ENCODE measurements at places on chromosomes 12 and 14.

DNA sequence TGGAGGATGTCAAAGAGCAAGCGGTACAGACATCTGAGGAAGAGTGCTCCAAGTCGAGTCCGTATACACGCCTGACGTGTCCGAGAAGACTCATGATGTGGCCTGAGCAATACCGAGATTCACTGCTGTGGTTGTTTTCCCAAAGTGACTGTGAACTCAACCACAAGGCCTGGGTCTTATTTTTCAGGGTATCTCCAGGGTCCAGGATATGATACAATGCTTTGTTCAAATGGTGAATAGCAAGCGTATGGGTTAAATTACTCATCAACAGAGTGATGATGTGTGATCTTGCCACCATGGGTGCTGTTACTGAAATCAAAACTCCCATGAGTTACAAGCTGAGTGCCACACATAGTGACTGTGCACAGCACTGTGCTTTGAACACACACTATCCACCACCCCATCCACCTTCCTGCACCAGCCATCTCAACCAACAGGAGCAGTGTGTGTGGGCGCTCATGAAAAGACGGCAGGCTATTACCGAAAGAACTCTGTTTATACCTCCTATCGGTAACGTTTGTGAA is 109.6 kb downstream of the BCAT1 start:
- DNase-seq = peak; percentile 82

DNA sequence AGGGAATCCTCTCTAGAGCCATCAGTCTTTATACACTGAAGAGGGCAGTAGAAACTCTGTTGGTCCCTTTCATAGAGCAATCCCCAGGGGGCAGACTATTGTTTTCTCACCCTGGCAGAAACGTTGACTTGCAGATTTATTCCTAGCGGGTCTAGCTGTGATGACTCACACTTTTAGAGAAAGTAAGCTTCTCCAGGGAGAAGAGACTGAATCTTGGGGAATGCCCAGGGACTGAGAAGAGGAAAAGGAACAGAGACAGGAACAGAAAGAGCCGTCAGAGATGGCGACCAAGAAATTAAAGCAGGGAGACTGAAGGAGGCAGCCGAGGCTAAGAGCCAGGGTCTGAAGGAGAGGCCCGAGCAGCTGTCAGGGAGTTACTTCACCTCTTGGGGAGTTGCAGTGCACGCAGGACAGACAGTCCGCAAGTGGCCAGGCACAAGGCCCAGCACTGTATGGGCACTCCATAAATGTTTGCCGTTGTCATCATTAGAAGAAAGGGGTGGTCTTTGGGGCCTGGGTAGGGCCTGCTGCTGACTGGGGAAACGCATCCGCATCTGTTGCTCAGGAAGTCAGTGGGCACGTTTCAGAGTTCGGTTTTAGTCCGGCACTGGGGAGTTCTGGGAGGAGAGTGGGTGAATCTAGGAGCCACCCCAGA is 13.0 kb downstream of the PLEKHG6 start:
- DNase-seq = peak; percentile 48

GRCh38 chr12:55724226-55724939 is 4.2 kb downstream of the RDH5 start:
- peak; percentile 76 for DNase-seq

DNA sequence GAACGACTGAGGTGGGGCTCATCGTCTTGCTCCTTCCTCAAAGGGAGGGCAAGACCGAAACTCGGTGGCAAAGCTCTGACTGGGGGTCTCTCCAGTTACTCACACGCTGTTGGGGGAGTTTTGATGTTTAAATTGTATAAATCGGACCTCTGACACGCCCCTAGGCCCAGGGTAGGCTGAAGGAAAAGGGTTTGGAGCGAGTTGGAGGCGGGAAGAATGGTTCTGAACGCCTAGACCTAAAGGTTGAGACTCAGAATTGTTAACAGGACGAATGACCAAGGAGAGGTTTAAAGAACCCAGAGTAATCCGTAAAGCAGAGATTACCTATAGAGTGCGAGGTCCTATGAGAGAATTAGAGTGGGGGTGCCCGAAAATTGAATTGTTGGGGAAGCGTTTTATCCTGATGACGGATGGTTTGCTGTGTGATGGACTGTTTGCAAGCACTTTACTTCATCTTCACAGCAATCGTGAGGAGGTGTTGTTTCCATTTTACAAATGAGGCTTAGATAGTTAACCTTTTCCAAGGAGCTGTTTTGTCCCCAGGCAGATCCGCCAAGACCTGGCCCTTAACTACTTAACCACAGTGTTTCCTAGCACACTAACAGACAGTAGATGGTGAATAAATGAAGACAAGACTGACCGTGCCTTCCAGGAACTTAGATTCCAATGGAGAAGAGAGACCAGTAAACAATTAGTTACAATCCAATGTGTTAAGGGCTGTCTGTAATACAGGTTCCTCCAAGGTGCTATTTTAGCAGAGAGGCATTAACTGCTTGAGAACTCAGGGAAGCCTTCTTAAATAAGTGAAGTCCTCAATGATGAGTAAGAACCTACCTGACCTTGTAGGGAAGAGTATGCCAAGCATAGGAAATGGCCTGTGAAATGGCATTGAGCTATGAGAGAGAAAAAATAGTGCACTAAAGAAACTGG is 929 bp upstream of the UBE2N start:
- no peak for DNase-seq

DNA sequence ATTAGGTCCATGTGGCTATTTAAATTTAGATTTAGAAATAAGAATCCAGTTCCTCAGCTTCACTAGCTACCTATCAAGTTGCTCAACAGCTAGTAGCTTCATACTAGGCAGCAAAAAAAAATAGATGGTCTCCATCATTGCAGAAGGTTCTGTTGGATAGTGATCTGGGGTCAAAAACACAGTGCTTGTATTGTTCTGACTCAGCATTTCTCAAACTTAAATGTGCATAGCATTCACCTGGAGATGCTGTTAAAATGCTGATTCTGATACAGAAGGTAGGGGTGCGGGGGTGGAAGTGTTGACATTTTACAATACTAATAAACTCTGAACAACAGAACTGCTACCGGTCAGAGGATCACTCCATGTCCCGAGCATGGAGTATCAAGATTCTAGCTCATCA is 51.3 kb downstream of the PRICKLE1 start:
- no peak for DNase-seq

- no peak for DNase-seq
Measured at GRCh38 chr12:113127791-113128199, 7.8 kb downstream of the RASAL1 start.

DNA sequence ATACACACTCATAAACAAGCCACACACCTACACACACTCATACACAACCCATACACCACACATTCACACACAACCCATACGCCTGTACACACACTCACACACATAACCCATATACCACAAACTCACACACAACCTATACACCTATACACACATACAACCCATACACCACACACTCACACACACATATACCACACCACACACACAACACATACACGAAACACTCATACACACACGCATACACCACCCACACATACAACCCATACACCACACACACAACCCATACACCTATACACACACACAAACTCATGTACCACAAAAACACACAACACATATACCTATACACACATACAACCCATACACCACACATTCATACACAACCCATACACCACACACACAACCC is 164.3 kb downstream of the TMEM121 start:
- no peak for DNase-seq

Data from stimulated activated CD4-positive, alpha-beta T cell treated with anti-CD3 and anti-CD28 coated beads, Interleukin-15, amount 100 ng/mL, for 24 hours (primary cell).